CD4-positive, alpha-beta T cell (primary cell): ENCODE measurements at places on chromosomes 2 and 18.

DNA sequence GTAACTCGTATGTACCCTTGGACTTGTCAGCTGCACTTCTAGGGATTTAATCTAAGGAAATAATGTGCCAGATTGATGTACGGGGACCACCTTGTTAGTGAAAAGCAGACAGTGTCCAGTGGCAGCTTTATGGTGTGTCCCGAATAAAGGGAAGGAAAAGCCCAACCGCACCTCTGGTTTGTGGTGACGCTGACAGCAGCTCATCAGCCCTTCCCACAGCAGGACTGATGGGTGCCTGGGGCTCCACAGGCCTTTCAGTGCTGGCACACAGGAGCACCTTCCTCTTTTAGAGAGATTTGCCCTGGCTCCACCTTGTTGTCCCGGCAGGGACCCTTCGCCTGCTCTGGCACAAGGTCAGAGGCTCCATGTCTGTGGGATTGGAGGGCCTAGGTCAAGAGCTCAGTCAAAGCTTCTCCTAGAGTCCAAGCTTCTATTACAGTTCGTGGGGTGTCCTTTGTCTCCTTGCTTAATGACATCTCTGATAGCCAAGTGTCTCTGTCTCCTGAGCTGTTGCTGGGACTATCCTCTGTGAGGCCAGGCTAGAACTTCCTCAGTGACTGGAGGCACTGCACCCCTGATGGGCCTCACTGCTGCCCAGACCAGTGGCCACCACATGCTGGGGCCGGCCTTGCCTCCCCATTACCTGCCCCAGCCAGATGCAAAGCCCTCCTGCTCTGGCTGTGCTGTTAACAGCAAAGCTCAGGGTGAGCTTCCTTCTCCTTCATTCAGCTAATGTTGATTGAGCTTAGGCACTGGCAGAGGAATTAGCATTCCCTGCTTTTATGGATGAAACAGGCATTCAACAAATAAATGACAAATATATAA, 33.0 kb upstream of the SCLY start:
- no peak for DNase-seq

DNA sequence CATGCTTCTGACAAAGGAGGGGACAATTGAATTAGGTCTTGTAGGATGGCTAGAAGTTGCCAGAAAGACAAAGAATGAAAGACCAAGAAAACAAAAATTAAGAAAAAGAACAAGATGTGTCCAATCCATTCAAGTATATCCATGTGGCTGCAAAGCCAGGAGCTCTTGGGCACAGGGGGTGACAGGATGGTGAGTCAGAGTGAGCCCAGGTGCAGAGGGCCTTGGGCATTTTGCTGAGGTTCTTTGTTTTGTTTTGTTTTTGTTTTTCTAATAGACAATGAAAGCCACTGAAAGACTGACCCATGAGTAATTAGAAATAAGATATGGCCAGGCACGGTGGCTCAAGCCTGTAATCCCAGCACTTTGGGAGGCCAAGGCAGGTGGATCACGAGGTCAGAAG, 104.6 kb upstream of the KLHL29 start:
- no peak for DNase-seq

GRCh38 chr2:45652090-45653031, 886 bp downstream of the PRKCE start:
- DNase-seq: peak; percentile 49

DNA sequence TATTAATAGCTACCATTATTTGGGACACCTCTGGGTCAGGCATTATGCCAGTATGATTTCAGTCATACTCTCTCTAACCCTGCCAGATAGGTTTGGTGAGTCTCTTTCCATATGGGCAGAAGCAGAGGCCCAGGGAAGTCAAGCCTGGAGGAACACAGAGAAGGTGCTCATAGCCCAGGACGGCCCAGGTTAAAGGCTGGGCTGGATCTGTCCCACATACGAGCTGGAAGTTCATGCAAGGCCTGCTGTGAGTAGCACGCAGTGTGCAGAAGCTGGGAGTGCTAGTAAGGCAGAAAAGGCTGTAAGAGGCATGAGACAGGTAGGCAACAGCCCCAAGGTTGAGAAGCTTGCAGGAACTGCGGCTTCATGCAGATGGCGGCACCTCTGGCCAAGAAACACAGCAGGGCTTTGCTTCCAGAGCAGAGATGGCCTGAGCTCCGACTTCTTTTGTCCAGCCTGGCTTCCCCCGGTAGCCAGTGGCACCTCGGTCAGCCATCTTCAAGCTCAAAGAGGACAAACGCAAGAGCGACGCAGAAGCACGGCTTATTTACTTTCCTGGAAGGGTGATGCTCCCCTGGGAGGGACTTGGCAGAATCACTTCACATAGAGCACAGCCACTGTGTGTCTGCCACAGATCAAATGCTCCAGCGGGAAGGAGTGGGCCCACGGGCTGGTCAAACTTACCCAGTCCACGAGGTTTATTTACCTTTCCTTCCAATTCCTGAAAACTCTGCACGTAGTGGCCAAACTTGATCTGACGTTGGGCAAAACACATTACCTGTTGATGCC, 58.5 kb upstream of the MAP4K4 start:
- no peak for DNase-seq

GRCh38 chr2:65582364-65582763, 150.0 kb upstream of the SPRED2 start:
- DNase-seq: no peak

DNA sequence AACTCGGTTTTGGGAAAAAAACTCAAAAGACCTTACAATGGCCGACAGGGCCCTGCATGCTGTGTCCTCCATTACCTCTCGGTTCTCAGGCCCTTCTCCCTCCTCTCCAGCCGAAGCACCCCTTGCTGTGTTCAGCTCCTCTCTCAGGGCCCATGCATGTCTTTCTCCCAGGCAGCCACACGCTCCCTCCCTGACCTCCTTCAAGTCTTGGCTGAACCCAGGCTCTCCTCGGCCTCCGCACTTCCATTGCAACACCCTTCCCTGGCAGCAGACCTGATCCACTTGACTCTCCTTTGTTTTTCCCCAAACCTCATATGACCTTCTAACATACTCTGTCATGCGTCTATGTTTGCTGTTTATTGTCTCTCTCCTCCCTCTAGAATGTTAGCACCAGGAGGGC, 114.0 kb downstream of the CYP26B1 start:
- DNase-seq: no peak

- no peak for DNase-seq
These were observed 56.3 kb downstream of the EPAS1 start for GRCh38 chr2:46353509-46353908.

DNA sequence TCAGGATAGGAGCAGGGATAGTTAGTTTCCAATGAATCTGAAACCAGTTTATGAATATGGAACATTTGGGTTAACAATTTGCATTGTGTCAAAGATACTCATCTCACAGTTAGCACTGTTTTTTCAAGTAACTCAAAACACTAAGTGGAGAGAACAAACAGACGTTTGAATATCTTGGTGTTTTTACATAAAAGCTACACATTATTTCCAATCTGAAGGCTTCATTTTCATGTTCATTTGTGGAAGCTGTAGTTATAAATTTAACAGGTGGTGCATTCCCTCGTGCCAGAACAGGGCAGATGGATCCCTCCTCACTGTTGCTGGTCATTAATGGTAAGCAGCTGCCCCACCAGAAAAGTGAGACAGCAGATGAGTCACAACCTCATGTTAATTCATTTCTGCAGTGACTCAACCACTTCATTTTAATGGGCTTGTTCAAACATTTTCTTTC, 286.9 kb downstream of the TMX3 start:
- DNase-seq: no peak

GRCh38 chr2:127428815-127429109, 10.5 kb downstream of the PROC start:
- DNase-seq: no peak

DNA sequence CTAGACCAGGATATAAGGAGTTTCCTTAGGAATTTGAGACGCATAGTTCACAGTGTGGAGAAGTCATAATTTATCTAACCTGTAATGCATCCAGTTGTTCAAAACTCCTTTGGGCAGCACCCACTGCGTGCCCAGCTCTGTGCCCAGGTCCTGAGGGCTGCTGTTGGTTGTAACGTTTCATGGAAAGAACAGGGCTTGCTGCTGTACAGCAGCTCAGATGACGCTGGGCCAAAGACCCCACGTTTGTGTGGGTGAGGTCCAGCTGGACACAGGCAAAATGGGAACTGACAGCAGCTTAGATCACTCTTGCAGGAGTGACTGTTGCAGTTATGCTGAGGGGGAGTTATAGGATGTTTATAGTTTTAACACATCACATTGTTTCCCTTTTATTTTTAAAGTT, 30.0 kb upstream of the HS6ST1 start:
- DNase-seq: no peak
